ENCODE measurements at places on chromosomes 3 and 15.

DNA sequence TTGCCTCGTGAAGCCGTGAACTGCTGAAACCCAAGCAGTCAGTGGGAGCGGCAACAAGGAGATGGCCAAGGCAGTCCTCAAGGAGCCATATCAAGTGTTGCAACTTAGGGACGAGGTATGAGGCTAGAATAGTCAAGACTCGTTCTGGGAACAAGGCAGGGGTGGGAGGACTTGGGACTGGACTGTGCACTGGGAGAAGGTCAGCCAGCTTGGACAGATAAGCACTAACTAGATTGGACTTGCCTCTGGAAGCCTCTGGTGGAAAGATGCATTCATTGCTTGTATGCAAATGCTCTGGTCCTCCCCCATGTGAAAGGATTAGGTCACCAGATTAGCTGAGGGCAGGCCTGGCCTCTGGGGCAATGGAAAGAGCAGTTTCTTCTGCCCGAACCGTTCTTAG, 123.3 kb upstream of the CTNNB1 start:
- DNase-seq = no peak

DNA sequence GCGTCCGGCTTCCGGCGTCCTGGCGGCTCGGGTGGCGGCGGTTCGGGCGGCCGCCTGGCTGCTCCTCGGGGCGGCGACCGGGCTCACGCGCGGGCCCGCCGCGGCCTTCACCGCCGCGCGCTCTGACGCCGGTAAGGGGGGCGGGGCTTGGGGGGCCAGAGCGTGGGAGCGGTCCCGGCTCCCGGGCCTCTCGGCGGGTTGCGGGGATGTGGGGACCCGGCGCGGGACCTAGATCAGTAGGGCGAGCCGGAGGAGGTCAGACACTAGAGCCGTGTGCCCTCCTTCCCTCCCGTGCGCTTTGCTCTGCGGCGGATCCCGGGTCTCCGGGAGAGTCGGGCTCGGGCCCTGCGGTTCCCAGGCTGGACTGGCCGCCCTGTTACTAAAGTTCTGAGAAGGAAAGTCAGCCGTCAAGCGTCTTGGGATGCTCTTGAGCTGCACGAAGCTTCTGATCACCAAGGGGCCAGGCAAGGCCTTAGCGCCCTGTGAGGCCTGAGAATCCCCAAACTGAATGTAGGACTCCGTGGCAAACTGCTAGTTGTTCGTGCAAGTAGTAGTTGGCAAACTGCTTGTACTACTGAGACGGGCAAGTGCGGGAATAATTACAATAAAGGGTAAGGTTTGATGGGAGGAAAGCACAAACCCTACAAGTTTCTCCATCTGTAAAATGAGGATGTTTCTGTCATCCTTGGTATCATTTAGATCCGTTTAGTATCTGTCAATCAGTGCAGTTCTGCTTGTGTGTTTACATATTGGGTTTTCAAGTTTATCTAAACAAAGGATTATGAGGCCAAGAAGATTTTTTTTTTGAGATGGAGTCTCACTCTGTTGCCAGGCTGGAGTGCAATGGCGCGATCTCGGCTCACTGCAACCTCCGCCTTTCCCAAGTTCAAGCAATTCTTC, 587 bp downstream of the PIGX start:
- no peak for DNase-seq

DNA sequence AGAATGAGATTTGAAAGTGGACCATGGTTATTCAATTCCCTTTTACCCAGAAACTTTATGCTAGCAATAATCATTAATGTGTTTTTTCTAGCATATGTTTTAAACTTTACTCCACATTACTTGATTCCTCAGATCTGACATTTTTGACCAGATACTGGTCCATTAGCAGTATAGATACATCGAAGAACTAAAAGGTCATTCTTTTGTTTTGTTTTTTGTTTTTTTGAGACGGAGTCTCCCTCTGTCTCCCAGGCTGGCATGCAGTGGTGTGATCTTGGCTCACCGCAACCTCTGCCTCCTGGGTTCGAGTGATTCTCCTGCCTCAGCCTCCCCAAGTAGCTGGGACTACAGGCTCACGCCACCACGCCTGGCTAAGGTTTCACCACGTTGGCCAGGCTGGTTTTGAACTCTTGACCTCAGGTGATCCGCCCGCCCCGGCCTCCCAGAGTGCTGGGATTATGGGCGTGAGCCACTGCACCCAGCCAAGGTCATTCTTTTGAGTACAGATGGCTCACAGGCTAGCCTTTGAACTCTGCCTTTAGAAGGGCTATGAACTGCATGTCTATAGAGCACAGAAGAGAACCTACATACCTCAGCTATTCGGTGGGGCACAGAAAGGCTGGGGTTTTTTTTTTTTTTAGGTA, 28.6 kb downstream of the CHP1 start:
- no peak for DNase-seq

- no peak for DNase-seq
These were observed 93.1 kb downstream of the IL1RAP start for GRCh38 chr3:190607021-190607420.

GRCh38 chr3:168812234-168812633, 716.5 kb upstream of the GOLIM4 start:
- no peak for DNase-seq

- no peak for DNase-seq
These were observed 67.0 kb downstream of the SETD2 start for GRCh38 chr3:47096959-47097358.

DNA sequence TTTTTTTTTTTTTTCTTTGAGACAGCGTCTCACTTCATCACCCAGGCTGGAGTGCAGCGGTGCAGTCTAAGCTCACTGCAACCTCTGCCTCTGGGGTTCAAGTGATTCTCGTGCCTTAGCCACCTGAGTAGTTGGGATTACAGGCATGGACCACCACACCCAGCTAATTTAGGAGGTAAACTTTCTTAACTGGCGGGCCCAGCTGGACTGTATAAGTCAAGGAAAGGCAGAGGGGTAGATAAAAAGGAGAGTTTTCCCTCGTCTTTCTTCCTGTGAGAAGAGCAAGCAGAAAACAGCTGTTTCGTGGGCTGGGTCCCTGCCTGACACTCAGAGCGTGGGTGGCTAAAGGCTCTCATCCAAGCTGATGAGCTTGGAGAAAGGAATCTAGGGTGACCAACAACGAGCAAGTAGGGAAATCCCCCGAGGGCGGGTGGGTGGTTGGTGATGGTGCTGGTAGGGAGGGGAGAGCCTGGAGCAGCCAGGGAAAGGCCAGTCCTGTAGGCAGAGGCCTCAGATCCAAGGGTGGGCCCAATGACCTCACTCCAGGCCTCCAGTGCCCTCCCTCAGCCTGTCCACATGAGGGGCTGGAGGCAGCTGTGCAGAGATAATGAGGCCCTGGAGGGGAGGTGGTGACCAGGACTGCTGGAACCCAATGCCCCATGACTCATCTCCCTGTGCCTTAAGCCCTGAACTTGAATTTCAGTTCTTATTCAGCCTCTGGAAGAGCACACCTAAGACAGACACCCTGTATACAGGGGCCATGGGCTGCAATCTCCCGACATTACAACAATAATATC, 43.1 kb upstream of the LIMD1 start:
- no peak for DNase-seq

DNA sequence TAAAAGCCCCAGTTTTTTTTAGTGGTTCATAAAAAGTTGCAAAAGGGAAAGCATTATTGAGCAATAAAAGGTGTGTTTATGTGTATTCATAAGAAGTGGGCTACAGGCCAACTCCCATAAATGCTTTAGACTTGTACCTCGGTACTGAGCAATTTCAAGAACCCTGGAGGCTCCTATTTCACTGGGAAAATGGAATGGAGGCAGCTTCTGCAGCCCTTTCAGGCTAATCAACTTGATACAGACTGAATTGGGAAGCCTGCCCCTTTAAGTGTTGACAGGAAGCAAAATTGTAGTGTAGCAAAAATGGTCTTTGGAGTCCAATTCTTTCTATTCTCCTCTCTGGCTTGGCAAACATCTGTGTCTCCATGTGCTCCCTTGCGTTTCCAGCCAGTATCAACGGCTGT, 118.8 kb downstream of the ECT2 start:
- DNase-seq = no peak

DNA sequence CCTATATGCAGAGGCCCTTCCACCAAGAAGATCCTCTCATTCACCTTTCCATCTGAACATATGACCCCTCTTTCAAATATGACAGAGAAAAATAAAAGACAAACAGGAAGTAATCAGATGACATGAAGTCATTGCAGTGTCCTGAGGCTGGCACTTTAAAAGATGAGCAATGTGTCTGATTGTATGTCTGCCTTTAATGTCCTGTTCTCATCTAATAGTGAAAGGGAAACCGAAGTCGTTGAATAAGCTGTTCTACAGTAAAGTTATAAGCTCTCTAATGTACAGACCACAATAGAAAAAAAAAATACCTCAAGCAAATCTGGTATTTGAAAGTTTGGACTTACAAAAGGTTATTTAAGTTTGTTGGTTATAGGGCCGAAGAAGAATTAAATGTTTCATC, 243.0 kb downstream of the CLSTN2 start:
- no peak for DNase-seq

DNA sequence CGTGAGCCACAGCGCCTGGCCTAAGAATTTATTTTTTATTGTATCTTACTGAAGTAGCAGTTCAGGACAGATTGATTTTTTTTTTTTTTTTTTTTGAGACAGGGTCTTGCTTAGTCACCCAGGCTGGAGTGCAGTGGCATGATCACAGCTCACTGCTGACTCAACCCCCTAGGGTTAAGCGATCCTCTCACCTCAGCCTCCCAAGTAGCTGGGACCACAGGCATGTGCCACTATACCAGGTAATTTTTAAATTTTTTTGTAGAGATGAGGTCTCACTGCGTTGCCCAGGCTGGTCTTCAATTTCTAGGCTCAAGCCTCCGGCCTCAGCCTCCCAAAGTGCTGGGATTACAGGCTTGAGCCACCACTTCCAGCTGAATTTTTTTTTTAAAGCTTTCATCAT, 99.8 kb upstream of the HERC1 start:
- no peak for DNase-seq

DNA sequence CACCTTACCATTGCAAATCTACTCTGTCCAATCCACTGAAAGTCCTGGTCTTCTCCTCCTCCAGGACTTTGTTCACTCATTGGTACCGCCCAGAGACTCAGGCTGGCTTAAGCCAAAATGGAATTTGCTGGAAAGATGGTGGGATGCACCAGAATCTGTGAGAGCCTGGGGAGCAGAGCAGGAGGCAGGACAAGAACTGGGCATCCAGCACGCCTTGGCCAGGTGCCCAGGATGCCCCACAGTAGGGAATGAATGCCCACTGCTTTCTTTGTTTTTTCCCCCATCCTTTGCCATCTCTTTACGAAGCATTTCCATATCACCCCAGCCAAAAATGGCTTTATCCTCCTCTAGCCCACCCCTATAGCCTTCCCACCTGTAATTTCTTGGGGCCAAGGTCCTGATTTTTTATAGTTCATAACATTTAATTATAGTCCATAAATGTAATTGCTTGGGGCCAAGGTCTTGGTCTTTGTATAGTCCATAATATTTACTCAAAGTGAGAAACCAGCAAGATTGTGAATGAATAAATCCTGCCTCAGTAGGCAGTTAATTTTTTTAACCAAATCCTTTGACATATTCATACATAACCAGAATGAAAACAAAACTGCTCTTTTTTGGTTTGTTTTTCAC, 23.3 kb upstream of the IREB2 start:
- no peak for DNase-seq

GRCh38 chr3:98580401-98581386, 12.7 kb downstream of the CPOX start:
- DNase-seq = no peak

- DNase-seq = no peak
These were observed 24.0 kb downstream of the NOX5 start for GRCh38 chr15:69038508-69038907.

DNA sequence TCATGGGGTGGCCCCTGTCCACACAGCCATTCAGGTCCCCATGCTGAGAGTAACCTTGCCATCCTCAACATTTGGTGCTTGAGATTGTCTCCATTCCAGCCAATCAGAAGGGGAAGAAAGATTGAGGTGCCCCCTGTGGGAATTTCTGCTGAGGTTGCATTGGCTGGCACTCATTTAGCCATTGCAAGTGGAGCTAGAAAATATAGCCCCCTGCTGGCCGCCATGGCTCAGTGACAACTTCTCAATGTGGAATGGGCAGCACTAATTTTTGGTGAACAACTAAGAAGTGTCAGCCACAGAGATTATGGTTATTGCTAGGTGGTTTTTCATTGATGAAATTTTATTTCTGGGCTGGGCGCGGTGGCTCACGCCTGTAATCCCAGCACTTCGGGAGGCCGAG, 22.0 kb downstream of the COL6A6 start:
- peak; percentile 15 for DNase-seq

- DNase-seq = no peak
These were observed 6.4 kb downstream of the HES1 start for GRCh38 chr3:194142156-194142910.

DNA sequence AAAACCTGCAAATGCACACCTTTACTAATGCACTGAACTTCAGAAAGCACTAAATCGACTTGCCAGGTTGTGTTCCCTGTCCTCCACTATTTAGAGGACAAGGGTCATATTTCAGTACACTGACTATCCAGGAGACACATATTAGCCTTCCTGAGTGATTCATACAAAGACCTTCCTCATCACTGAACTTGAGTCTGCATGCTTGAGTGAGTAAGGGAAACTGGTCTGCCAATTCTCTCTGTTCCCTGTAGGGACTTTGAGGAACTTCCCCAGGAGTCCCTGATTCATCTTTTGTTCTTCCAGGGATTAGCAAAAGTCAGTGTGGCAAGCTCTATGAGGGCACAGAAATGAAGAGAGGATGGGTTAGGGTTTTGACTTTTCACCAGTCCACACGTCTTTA, 565.9 kb downstream of the PDCD6IP start:
- no peak for DNase-seq

- no peak for DNase-seq
These were observed 312.8 kb upstream of the TLE3 start for GRCh38 chr15:70410371-70410985.

- no peak for DNase-seq
These were observed 15.4 kb downstream of the BCL2L10 start for GRCh38 chr15:52097180-52097579.

DNA sequence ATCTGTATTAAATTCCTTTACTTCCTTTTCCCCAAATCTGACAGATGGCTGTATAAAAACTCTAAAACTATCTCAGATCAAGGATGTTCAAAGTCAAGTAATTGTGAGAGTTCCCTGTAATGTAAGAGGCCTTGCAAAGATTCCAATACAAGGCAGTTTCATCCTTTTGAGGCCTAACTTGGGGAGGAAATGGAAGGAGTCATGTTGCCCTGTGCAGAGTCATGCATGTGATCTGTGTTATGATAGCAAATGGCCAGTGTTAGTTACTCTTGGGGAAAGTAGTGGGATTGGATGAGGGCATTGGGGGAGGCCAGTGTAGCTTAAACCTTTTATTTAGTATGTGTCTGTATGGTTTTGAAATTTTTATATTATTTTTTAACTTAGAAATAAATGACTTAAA, 23.7 kb upstream of the FBXL22 start:
- no peak for DNase-seq

DNA sequence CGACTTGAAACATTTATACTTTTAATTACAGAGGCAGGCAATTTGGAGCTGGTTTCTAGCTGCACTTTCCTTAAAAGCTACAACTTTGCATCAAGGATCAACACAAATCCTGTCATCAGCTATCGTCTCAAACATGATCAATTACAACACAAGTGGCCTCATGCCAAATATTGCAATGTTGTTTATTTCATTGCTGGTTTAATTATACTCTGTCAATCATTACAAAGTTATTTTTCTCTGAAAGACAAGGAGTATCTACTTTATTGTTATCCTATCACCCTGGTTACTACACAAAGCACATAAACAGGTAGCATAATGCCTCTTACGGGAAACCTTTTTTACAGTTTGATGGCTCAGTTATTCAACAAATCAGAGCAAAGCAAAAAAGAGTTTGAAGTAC, 58.0 kb upstream of the FOXB1 start:
- DNase-seq = no peak

GRCh38 chr15:83304861-83305703, 20.6 kb upstream of the BNC1 start:
- no peak for DNase-seq

- DNase-seq = no peak
These were observed 141.6 kb downstream of the ECT2 start for GRCh38 chr3:172892158-172892557.

Measured in GM12891 (cell line).